ENCODE measurements at places on chromosomes 12 and 14. TPM values are rescaled to one million over a fixed set of nuclear protein-coding genes. Genes with fewer than 3 reads are reported as not detected.

- peak; percentile 66 for DNase-seq
These were observed 32.5 kb downstream of the MMP17 start for GRCh38 chr12:131860472-131861260.

Gene HNF1A
- total RNA-seq = not detected

Gene PELI2
- total RNA-seq = 0.69 TPM

DNA sequence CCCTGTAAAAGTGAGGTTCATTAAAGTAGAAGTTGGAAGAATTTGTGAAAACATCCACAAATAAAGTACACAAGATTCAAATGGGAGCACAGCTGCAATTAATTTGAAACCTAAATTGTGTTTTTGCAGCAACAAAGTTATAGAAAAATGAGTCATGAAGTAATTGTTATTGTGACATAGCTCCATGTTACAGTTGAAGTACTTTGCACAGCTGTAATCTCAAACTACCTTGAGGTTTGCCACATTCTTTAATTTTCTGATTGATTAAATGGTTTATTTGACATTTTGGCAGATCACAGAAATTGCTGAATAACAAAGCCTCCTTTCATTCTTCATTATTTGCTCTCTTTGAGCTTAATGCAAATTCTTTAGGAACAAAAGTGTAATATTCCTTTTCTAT, 111.3 kb downstream of the RMST start:
- DNase-seq = no peak

- DNase-seq = peak; percentile 68
These were observed 13.3 kb upstream of the EIF4B start for GRCh38 chr12:52992699-52993557.
